G401 (cell line): ENCODE measurements at places on chromosomes 3 and 15. TPM values are rescaled to one million over a fixed set of nuclear protein-coding genes. Genes with fewer than 3 reads are reported as not detected.

The EPHA6 gene
- total RNA-seq = not detected in 2 replicates

The GRK7 gene
- total RNA-seq = not detected in 2 replicates

The CISH gene
- total RNA-seq = 1.7 and 2.2 TPM in 2 replicates

The ERC2 gene
- 1.4 and 3.8 TPM in 2 replicates for total RNA-seq

The KBTBD12 gene
- total RNA-seq = not detected in 2 replicates

The C2CD4A gene
- total RNA-seq = not detected in 2 replicates

The GOLGA8M gene
- not detected in 2 replicates for total RNA-seq

The LRRC2 gene
- total RNA-seq = not detected in 2 replicates

The ANKRD34C gene
- total RNA-seq = not detected in 2 replicates

The GOLGA6L4 gene
- 0.58 and 0.80 TPM in 2 replicates for total RNA-seq

The SLC51B gene
- total RNA-seq = not detected in 2 replicates

The DNAJC17 gene
- 49.7 and 100 TPM in 2 replicates for total RNA-seq

The STRIT1 gene
- not detected in 2 replicates for total RNA-seq
